Right forelimb (tissue), 1 donor: ENCODE measurements at places on chromosomes 3 and 15.

DNA sequence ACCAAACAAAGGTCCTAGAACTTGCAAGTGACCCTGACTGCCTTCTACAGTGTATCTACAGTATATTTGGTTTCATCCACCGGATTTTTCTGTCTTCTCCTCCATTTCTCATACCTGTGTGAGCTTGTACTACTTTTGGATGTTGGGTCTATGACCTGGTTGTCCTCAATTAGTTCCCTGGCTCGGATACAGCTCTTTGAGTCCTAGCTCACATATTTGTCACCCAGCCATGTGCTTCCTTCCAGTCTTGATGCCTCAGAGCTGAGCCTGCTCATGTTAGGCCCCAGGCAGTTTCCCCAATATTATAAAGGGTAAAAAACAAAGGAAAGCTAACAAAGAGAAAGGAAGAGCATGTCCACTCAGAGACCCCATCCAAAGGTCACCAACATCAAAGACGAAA, 28.2 kb downstream of the ZNF385D start:
- no peak for DNase-seq

- no peak for DNase-seq
Measured at GRCh38 chr15:56659197-56659596, 74.1 kb downstream of the ZNF280D start.

DNA sequence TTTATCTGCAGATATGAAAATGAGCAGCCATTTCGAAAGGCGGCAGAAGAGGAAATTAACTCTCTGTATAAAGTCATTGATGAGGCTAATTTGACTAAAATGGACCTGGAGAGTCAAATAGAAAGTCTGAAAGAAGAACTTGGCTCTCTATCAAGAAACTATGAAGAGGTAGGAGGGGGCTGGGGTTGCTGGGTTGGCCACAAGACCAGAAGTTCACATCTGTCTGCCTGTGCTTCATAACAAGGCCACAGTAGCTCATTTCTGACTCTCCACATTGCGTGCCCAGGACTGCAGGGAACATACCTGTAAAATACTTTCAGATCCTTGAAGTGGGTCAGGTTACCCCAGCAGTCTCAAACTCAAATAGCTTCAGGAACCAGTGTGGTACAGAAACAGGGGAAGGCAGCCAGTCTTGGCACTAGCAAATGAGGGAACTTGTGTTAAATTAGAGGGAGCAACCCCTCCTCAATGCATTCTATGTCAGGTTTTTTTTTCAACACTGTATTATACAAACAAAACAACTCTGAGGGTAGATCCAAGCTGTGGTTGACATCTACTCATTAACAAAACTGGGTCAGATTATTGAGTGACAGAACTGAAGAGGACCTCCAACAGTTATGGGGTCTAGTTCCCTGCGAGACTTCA, 48.7 kb downstream of the BFSP2 start:
- DNase-seq: no peak

DNA sequence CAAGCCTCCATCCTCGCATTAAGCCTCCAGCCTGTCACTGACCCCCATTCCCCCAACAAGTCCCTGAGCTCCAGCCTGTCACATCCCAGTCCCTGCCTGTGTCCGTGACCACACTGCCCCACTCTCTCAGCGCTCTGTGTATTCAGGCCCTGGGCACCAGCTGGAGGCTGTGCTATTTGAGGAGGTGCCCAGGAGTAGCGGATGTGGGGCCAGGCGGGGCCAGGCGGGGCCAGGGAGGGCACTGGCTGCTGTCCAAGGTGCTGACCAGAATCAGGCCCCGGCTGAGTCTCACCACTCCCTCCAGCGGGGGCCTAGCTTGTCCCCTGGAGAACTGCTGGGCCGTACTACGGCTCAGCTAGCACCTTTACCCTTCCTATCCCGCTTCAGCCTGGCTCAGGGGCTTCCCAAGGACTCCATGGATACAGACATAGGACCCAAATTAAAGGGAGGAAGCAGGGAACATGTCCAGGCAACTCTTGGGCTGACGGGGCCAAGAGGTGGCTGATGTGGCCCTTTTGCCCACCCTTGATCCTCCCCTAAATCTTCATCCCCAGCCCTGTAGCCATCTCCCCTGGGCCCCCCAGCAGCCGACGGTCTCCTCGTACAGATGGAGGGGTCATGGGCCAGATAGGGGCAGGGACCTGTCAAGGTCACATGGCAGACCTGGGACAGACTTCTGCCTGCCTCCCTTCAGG, 1.1 kb downstream of the HHATL start:
- peak; percentile 76 for DNase-seq

DNA sequence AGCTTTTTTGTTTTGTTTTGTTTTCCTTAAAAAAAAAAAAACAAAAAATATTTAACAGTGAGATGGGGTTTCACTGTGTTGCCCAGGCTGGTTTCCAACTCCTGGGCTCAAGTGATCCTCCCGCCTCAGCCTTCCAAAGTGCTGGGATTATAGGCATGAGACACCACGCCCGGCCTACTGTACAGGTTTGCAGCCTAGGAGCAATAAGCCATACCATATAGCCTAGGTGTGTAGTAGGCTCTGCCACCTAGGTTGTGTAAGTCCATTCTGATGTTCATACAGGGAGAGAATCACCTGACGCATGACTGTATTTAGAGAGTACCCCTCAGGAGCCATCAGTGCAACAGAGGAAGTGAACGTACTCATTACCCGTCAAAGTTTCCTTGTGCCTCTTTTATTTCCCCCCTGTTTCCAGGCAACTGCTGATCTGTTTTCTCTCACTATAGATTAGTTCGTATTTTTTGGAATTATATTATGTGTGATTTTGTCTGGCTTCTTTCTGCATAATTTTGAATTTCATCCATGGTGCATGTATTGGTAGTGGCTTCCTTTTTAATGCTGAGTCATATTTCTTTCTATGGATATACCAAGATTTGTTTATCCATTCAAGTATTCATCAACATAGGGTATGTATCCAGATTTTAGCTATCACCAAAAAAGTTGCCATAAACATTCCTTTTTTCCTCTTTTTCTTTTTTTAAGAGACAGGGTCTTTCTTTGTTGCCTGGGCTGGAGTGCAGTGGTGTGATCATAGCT, 9.9 kb downstream of the ACAD9 start:
- no peak for DNase-seq

DNA sequence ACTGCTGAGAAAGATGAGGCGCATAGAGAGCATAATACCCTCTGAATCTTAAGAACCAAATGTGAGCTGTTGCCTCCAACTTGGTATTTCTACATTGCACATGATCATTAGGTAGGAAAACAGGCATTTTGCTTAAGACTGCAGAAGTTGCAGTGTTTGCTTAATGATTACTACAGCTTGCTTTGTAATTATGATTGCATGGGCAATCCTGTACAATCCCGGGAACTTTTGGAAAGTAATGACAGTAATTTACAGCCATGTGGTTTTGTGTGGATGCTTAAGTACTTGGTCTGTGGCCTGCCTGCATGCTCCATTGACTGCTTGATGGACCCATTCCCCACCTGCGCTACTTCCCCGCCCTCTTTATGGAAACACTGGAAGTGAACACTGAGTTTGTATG, 301.1 kb downstream of the DIPK2A start:
- no peak for DNase-seq

DNA sequence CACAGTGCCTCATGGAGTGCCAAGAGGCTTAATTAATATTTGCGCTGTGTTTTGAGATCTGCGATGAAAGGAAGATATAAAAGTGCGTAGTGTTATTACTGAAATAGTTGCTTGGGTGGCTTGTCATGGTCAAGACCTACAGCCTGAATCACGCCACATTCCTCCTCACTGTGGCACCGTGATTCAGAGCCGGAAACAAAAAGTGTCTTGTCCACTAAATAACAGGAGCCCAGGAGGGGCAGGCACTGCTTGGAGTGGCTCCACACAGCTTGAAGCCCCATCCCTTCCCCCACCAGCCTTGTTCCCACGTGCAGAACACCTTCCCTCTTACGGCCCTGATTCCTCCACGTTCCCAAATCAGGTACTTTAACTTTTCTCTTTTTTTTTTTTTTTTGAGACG, 1.2 kb upstream of the LRRC15 start:
- no peak for DNase-seq

GRCh38 chr3:66404197-66404596, 96.6 kb downstream of the LRIG1 start:
- peak; percentile 22 for DNase-seq

DNA sequence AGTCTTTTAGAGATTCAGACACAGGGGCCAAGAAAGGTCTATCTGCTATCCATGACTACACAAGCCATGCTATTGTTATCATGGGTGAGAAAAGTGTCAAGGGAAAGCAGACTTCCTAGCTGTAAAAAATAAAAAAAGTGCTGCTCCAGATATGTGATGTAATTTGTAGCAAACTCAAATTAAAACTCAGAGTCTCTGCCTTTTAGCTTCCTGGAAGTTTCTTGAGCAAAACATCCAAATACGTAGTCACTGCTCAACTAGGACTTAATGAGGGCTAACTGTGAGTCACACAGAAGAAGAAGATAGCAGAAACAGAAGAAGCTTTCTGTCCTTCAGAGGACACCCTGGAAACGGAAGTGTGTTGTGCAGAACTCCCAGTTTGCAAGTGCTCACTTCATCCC, 393.4 kb upstream of the NR2F2 start:
- DNase-seq: no peak
